Hippocampal formation (tissue), 2 donors: ENCODE measurements at places on chromosomes 4 and X.

- no peak for DNase-seq
These were observed 36.8 kb downstream of the AFAP1 start for GRCh38 chr4:7902826-7903225.

DNA sequence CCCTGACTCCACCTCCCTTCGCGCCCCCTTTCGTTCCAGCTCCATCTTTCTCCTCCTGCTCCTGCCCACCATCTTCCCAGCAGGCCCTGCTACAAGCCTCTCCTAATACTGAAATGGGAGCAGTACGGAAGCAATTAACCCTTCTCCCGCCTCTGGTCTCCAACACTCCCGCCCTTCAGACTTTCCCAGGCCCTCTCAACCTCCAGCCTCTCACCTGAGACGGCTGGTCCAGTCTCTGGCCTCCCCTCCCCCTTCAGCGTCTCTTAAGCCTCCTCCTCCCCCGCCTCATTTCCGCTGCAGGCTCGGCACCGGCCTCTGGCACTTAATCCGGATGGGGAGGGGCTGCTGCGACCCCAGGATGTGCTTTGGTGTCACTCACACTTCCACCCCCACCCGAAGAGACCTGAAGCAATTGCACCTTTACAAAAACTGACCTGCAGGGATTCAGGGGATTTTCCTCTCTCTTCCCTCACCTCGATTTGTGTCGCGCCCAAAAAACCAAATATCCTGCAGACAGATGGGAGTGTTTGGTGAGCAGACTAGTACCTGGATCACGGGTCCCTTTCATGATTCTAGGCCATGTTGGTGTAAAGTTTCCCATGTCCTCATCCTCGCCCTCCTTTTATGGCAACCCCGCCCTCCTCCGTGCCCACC lies 657 bp downstream of the TCEAL8 start:
- peak; percentile 26 for DNase-seq

DNA sequence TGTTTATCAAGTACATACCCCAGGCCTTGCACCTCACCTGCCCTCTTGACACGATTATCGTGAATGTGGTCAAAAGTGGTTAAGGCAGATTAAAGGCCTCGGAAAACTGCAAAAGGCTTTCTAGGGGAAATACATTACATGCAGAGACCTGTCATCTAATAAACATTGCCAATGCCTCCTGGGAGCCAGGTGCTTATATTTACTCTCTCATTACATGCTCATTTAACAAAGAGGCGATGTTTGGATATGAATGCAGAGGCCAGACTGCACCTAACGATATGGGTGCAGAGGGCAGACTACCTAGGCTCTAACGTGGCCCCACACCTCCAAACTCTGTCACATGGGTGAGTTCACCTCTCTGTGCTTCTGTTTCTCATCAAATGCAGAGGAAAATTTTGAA lies 14.5 kb downstream of the CRMP1 start:
- DNase-seq = no peak

GRCh38 chr4:157217708-157218107 lies 2.8 kb upstream of the GRIA2 start:
- no peak for DNase-seq

GRCh38 chr4:38390969-38391545 lies 272.9 kb upstream of the KLF3 start:
- DNase-seq = no peak

GRCh38 chr4:76543378-76543777 lies 108.3 kb downstream of the SHROOM3 start:
- DNase-seq = no peak

DNA sequence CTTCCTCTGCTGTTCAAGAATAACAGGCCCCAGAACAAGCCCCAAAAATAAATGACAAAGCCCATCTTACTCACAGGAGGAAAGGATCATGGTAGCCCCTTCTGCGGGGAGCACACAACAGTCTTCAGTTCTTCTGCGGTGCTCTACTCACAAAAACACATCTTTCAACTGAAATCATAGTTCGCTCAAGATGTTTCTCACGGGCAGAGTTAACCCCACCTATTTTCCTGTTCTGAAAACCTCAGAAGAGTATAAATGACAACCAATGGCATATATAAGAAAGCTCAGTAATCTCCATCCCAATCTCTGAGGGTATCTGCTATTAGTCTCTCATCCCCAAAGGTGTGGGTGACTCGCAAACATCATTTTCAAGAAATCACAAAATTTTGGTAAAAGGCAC lies at the start of gene TXK:
Gene TXK (minus strand): TSS at position 170 of the 400 bp plus-strand sequence. CDS start 80 bp downstream, at position 90.
- no peak for DNase-seq

GRCh38 chrX:106933538-106933961 lies 13.3 kb downstream of the CLDN2 start:
- DNase-seq = no peak

DNA sequence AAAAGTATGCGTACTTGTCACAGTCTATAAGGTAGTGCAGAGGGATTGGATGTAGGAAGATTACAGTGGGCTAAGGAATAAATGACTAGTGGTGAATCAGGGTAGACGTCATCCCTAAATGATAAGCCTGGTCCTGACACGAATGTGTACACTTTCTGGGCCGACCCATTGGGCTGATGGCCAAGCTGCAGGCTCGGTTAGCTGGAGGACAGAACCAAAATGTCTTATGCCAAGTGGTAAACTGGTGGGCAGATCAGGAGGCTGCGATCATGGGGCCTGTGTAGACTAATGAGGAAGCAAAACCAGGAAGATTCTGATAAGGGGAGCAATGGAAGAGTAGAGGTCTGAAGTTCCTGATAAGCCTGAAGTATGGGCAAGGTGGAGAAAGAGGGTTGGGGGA lies 272.8 kb upstream of the GATB start:
- DNase-seq = no peak

DNA sequence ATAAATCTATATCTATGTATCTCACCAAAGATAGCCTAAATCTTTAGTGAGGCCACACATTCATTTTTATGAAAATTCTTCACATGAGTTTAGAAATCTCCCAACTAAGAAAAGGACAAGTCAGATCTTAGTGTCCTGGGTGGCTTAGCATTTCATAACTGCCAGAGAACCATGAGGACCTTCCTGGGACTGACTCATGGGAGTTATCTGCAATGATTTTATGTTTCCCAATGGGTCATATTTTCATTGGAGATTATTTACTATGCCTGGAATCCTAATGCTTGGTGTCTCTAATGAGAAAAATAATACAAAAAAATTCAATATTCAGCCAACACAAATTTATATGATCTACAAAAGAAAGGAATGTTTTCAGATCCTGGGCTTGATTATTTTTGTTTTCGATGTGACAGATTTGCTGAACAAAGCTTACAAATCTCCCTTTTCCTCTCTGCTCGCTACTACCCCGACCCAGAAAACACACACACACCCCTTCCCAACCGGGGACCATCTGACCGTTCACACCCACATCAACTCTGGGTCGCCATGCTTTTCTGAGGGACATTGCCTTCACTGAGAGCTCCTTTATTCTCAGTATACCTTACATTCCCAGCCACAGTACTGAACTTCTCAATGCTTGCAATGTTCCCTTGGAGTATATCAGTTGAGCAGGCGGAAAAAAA lies 40.1 kb downstream of the SORBS2 start:
- no peak for DNase-seq

GRCh38 chr4:143441678-143442077 lies 71.8 kb upstream of the SMARCA5 start:
- DNase-seq = peak; percentile 26

DNA sequence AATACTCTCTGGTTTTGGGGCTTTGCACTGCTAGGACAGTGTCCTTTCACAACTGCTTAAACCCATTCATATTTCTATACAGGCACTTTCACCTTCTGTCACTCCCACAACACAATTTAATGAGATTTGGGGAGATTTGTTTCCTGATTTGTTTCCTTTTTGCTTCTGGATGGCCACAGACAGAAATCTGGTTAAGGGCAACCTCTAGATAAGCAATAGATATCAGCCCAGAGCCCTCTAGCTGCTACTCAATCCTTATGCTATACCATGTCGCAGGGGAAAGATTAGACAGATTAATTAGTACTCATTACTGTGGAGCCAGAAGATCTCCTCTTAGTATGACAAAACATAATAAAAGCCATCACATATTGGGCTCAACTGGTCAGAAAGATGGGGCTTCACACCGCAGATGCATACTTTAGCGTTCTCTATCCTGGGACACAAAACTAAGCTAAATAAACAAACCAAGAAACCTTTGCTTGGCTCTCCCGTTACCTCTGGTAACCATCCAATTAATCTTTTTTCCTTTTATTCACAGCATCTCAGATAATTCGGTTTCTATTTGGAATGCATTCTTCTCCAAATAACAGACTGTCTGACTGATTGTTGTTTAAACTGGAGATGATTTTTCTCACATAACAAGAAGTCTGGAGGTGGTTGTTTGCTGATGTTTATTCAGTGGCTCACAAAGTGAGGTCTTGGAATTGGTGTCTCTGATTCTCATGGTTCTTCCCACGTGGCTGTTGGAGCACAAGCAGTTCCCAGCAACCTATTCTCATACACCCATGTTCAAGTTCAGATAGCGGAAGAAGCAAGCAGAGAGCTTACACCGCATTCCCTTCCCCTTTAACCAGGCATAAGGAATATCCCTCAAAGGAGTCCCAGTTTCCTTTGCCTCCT lies 41.0 kb upstream of the ZNF330 start:
- DNase-seq = no peak

DNA sequence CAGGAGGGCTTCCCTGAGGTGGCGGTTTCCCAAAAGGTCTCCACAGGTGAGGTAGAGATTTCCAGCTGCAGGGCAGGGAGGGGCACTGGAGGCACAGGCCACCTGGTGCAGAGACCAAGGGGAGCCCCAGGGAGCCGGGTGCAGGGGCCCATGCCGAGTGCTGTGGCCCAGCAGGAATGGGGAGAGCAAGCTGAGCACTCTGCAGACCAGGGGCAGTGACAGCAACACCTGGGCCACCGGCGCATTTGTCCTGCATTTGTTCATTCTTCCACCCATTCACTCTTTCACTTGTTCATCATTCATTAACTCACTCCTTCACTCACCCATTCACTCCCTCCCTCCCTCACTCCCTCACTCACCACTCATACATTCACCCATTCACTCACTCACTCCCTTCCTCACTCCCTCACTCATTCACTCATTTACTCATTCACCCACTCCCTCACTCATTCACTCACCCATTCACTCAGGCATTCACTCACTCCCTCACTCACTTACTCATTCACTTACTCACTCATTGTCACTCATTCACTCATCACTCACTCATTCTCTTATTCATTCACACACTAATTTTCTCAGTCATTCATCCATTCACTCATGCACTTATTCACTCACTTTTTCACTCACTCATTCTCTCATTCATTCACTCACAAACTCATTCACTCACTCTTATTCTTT lies 16.3 kb downstream of the CPZ start:
- DNase-seq = no peak

DNA sequence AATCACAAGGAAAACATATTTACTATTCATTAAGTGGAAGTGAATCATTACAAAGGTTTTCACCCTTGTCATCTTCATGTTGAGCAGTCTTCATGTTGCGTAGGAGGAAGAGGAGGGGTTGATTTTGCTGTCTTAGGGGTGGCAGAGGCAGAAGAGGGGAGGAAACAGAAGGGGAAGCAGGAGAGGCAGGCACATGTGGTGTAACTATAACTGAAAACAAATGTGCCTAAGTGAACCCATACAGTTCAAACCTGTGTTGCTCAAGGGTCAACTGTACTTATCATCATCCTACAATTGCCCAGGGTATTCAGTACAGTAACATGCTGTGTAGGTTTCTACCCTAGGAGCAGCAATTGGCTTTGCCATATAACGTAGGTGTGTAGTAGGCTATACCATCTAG lies 47.2 kb downstream of the SYNPO2 start:
- no peak for DNase-seq

DNA sequence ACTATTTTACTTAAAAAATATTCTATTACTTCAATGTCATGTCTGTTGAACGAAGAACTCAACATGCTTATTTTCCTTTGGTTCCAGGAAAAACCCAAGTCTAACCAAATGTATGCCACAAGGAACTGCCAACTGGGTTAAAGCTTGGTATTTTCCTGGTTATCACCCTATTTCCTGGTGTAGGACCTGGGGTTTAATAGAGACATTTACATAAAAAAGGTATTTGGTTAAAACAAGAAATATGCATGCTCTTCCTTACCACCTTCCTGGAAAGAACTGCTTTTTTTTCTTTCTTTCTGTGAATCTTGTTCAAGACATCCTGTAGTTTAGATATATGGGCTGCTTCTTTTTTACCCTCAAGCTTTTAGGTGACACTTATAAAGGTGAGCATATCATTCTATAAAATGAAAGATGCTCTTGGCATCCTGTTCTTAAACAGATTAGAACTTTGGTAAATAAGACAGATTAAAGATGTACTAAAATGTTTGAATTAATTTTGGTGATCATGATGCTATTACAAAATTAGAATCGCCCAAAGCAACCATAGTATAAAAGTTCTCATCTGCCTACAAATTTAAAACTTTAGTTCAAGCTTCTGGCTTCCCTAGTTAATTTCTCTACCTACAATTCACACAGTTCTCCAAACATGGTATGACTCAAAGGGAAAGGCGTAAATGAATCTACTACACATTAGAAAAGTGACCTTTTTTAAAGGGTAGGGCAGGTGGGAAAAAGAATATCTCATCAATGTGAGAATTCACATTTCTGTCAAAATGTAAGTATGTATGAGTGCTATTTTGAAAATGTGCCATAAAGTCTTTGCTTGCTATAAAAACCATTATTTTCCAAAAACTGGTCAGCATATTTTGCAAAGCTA lies 103.5 kb downstream of the CNOT6L start:
- DNase-seq = no peak

DNA sequence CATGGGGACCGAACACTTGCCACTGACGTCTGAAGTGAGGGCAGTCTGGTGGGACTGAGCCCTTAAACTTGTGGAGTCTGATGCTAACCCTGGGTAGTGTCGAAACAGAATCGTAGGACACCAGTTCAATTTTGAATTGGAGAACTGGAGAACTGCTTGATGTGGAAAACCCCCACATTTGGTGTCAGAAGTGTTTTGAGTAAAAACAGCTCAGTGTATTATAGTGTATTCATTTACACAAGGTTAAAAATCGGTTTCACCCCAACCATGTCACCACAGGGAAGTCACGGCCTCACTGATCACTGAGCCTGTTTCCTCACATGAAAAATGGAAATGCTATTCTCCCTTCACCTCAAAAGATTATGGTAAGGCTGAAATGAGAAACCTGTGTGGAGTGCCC lies 21.9 kb downstream of the PIN4 start:
- no peak for DNase-seq

GRCh38 chrX:119290476-119290875 lies 54.4 kb downstream of the PGRMC1 start:
- no peak for DNase-seq

GRCh38 chr4:40662962-40663604 lies 33.4 kb upstream of the RBM47 start:
- DNase-seq = no peak
